ENCODE measurements at places on chromosomes 5 and 9.

GRCh38 chr5:87053146-87053545 is 214.5 kb upstream of the RASA1 start:
- DNase-seq, result no peak

DNA sequence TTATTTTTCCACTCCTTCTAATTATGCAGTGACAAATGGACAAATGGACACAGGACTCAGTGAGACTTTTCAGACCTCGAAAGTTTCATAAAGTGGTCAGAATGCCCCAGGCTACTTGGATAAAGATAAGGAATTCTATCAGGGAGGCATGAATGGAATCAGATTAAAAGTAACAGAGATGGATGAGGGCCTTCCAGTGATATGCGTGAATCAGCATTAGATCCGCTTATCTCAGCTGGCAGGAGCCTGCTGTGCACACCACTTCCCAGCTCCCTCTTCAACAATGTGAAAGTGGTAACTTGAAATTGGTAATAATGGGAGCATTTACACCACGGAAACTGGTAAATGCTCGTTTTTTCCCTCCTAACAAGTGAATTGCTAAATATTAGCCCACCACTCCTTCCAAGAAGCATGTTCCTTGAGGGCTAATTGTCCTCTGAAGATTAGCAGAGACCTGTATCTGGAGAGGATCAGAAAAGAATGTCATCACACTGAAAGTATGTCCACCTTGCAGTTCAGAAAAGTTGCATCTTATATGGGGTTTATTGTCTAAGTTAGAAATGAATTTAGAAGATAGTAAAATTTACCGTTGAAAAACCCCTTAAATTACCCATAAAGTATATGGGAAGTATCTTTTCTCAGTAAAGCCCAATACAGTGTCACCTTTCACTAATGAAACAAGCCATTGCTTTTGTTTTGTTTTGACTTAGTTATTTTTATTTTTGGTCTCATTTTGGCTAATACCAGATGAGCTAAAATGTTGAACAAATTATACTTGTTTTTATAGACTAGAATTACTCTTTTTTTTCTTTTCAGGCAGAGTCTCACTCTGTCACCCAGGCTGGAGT is 125.3 kb downstream of the DPYSL3 start:
- DNase-seq, result no peak

DNA sequence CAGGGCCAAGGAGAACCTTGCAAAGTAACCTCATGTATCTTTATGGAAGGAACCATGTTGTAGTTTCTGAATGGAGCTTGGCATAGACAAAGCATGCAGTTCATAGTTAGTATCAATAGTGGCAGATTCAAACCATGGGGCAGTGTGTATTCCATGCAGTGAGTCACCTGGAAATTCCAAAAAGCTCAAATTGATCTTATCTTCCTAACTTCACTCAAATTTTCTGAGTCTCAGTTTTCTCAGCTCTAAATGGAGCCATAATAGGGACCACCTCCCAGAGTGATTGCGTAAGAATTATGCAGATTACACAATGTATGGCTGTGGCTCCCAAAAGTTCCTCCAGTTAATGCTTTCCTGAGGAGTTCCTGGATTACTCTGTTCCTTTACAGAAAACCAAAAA is 549.9 kb upstream of the KLF4 start:
- DNase-seq, result no peak

DNA sequence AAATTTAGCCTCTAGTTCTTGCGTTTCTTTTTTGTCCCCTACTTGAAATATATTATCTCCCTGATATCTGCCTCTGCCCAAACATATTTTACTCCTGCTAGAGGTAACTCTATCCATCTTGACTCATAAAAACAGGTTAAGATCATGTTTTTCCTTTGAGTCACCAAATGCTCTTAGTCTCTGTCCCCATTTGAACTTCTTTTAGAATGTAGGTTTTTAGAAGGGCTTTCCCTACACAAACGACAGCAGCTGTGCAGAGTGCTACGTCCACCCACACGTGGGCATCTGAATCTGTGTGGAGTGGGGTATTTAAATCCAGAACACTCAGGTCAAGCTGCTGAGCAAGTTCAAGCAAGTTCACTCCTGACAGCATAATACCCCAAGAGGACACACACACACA is 2.2 kb downstream of the HSD17B3 start:
- DNase-seq, result no peak

- DNase-seq, result no peak
These were observed 235.5 kb upstream of the TUT7 start for GRCh38 chr9:86589730-86590129.

- DNase-seq, result no peak
These were observed 1.1 kb downstream of the MVB12B start for GRCh38 chr9:126327714-126328185.

- no peak for DNase-seq
These were observed 304.1 kb downstream of the SH3GL2 start for GRCh38 chr9:17882688-17883594.

DNA sequence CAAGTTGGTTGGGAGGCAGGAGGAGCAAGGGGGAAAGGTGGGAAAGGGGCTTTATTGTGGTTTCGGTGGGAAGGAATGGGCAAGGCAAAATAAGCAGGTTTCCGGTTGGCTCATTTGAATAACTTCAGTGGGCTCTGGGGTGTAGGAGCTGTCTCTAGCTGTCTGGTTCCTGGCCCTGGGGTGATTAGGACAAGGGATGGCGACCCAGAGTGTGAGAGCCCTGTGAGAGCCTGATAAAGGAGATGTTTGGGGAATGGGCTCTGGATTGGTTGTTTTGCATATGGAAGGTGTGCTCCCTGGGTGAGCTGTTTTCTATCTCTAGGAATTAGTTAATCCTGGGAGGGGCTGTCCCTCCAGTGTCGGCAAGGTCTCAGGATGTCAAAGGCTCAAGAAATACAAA is 15.4 kb downstream of the ANKRD34B start:
- DNase-seq, result no peak

DNA sequence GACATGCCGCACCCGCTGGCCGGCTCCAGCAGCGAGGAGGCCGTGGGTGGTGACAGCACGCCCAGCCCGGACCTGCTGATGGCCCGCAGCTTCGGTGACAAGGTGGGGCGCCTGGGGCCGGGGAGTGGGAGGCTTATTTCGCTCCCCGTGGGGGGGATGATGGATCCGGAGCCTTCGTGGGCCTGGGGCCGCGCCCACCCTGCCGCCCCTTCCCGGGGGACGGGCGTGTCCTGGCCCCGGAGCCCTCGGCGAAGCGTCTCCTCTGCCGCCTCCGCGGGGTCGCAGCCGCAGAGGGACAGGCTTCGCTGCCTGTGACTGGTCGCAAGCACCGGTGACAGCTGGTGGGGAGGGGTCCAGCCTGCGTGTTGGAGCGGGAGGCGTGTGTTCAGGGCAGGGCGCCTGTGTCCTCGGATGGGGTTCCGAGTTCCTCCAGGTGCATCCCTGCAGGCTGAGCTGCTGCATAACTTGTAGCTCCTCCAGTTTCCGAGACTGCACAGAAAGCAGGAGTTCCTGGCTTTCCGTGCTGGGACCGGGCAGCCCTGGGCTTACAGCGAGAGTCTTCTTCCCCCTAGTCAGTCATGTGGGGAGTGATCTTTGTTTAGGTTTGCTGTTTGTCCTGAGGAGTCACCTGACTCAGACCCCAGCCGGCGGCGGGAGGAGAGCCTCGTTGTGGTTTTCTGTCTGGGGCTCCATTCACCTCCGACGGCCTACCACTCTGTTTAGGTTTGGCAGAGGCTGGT is 666 bp downstream of the SNX30 start:
- peak; percentile 68 for DNase-seq

DNA sequence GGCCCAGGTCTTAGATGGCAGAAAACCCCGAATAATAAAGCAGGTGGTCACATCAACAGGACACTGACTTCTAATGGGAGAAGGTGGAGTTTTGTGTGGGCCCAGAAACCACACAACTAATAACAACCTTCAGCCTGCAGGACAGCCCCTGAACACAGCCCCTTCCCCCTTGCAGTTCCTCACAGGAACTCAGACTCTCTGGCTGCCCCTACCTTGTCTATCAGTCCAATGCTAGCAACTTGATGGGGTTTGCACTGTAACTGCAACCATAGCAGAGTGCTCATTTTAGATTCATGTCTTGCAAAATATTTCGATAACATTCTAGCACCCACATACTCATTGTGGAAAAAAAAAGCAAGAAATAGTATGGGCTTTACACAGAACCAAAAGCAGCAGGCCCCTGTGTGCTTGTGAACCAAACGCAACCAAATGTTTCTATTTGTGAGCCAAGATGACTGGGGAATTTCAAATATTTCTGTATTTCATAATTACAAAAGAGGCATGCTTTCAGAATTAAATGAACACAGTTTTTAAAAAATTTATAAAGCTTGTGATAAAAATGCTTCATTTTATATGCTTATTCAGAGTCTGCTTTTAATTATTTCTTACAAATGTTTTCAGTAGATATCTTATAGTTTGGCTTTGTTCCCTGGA is 62.7 kb upstream of the PDE4D start:
- DNase-seq, result no peak

DNA sequence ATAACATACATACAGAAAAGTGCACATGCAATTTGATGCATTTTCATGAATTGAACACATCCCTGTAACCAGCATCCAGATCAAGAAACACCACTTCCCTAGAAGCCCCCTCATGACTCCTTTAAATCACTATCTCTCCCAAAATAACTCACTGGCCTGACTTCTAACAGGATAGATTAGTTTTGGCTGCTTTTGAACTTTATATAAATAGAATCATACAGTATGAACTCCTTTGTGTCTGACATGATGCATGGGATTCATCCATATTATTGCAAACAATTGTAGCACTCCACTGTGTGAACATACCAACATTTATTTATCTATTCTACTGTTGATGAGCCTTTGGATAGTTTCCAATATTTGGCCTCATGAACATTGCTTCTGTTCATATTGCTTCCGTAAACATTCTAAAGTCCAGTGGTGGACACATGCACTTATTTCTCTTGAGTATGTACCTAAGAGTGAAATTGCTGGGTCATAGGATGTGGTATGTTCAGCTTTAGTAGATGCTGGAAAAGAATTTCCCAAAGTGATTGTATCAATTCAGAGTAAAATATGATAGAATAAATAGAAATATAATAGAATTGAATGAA is 148.7 kb upstream of the GDNF start:
- DNase-seq, result no peak

GRCh38 chr9:95286151-95286550 is 31.4 kb downstream of the FANCC start:
- no peak for DNase-seq

- no peak for DNase-seq
These were observed 167.4 kb downstream of the TSSK1B start for GRCh38 chr5:113267361-113267900.

GRCh38 chr5:10192309-10192708 is 57.4 kb downstream of the ATPSCKMT start:
- DNase-seq, result no peak

- DNase-seq, result no peak
These were observed 394.5 kb downstream of the ICE1 start for GRCh38 chr5:5816960-5817359.

DNA sequence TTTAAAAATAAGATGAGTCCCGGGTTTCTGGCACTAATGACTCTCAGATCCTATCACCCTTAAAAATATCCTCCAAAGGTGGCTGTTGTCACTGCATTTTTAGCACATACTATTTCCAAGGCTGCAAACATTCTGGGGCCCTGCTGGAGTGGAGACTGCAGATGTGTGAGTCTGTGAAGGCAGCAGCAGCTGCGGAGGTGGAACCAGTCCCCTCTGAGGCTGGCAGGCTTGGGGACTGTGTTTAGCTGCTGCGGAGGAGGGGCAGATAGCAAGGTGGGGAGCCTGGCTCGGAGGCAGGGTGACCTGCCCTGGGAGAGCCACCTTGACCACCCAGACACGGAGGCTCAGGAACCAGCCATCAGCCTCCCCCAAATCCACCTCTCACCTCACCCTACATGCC is 77.0 kb downstream of the C5orf15 start:
- DNase-seq, result no peak

GRCh38 chr9:135008416-135008815 is 79.1 kb upstream of the OLFM1 start:
- DNase-seq, result no peak

- no peak for DNase-seq
These were observed 111.3 kb upstream of the ADRA1B start for GRCh38 chr5:159805021-159805420.

- no peak for DNase-seq
These were observed 355.1 kb downstream of the ADAMTS6 start for GRCh38 chr5:65126542-65127069.

GRCh38 chr9:124471761-124472160 is 21.5 kb downstream of the ADGRD2 start:
- DNase-seq, result no peak

- DNase-seq, result no peak
These were observed 117.9 kb upstream of the IL6ST start for GRCh38 chr5:56112526-56113121.

GRCh38 chr5:171673328-171673727 is 112.3 kb upstream of the SMIM23 start:
- no peak for DNase-seq

DNA sequence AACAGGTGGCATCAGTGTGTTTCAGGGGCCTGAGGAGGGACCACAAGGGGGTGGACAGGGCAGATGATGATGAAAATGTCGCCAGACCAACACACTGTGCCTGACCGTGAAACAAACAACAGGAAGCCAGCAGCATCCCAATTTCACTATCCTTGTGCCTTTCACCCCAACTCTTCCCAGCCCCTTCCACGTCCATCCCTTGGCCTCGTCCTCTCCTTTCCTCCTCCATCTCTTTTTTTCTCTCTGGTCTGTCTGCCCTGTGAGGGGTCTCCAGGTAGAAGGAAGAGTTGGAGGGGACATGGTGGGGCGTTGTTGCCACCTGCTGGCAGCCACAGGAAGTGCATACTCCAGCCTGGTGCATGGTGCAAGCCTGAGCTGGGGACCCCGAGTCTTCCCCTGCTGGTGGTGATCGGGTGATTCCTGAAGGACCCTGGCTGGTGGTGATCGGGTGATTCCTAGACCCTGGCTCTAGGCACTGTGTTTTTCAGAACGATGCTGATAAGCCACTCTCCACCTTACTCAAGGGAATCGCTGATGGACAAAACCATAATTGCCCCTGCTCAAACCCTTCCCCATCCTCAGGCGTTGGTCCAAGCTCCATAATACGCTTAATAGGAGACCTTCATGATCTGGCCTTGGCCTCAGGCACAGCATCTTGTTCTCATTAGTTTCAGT is 21.7 kb upstream of the NSD1 start:
- peak; percentile 77 for DNase-seq

DNA sequence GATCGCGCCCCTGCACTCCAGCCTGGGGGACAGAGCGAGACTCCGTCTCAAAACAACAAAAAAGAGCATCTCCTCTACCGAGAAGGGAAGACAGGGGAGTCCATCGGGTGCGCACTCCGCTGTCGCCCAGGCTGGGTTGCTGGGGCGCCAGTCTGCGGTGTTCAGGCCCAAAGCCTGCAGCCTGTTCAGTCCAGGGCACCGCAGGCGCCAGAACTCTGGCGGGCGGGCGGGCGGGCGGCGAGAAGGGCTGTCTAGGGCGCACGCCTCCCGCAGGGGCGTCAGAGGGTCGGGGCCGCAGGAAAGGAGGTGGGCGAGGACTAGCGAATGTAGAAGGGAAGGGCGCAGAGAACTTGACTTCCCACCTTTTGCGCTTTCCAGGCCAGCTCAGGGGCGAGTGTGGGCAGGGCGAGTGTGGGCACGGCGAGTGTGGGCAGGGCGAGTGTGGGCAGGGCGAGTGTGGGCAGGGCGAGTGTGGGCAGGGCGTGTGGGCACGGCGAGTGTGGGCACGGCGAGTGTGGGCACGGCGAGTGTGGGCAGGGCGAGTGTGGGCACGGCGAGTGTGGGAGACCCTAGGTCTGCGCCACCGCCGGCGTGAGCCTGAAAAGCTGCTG is 10.5 kb downstream of the PROP1 start:
- no peak for DNase-seq

- DNase-seq, result no peak
These were observed 64.3 kb upstream of the CAMK4 start for GRCh38 chr5:111159845-111160244.

Measured in activated CD4-positive, alpha-beta T cell treated with anti-CD3 and anti-CD28 coated beads for 48 hours (primary cell).